ENCODE measurements at places on chromosomes 4 and X.

DNA sequence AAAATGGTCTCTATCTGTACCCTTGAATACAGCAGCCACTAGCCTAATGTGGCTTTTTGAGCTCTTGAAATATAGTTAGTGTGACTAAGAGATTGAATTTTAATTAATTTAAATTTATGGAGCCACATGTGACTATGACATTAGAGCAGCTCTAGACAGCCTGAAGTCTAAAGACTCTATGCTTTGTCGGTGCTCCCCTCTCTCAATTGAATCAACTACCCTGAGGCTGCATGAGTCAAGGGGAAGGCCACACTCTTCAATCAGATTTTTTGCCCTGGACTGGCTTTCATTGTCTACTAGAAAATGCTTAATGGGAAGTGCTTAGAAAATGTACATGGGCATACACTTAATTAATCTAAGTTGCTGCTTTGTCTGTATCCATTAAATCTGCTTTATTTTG lies 11.7 kb downstream of the TLR7 start:
- DNase-seq: no peak

DNA sequence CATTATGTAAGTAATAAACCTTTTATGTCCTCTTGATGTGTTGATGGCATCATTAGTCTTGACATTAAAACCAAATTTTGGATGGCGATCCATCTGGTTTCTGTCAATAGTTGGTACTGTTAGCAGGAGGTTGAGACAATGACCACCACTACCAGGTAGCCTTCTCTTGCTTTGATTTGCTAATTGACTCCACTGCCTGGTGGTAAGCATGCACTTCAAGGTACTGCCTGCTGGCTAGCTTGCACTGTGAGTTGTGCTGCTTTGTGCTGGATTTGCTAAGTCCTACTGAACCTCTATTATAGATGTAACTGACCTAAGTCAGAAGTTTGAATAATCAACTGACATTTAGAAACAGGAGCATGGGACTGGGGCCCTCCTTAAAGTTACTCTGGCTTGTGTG lies 46.3 kb downstream of the ATP1B4 start:
- no peak for DNase-seq

GRCh38 chr4:127015667-127016117 lies 617.1 kb upstream of the INTU start:
- DNase-seq: no peak

DNA sequence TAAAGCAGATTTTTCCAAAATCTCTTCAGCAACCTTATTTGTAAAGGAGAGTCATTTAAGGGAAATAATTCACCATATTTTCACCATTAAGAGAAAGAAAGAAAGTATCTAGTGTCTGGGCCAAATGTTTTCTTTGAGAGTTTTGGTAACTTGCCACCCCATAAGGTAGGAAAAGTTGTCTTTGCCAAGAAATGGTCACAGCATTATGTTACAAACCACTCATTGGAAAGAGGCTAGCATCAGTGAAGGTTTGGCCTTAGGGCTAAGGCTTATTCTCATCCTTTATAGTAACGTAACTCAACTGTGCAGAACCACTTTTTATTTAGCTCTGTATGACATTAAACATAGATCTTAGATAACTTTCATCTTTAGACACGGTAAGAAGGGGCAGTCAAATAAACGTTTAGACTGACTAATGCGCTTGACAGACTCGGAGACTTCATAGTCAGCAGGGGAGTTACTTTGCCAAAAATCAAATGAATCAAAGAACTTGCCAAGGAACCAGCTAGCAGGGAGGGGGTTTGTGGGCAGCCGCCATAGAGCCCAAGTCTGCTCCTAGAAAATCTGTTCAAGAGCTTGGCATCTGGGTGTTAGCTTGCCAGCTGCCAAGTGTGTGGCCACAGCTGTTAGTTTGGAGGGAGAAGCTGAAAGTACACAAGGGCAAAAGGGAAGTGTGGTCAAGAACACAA lies 182.8 kb upstream of the GRID2 start:
- no peak for DNase-seq

GRCh38 chr4:114807759-114808404 lies 209.3 kb downstream of the UGT8 start:
- no peak for DNase-seq

- no peak for DNase-seq
These were observed 76.5 kb upstream of the BOD1L1 start for GRCh38 chr4:13704035-13704434.

- DNase-seq: no peak
These were observed 21.6 kb upstream of the FGG start for GRCh38 chr4:154634058-154634457.

DNA sequence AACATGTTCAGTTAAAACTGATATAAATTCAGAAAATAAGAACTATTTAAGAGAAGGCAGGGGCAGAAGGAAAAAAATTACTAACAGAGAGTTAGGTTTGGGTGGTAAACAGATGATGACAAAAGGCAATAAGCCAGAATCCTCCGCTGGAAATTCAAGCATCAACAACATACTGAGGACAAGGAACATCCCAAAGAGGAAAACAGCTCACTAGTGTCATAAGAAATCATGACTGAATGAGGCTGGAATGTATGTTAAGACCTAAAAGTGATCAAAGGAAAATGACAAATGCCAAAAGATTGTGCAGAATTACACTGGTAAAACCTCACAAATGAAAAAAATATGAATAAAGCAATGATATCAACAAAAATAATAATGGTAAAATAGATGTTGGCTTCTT lies 88.4 kb downstream of the WDFY3 start:
- no peak for DNase-seq

DNA sequence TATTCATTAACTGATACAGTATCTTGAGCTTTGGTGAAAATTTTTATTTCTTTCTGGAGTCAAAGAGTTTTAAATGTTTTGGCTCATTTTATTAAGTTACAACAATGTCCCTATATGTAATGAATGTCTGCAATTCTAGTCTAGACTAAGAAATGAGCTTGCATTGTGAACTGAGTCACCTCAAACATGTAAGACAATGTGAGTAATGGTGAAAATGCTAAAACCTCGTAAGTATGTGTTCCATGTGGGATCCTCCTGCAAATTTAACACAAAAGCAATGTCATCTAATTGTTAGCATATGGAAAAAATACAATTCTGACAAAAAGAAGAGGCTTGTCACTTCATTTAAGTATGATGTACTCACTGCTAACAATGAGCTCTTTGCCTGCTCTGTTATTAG lies 480.5 kb upstream of the FSTL5 start:
- no peak for DNase-seq

DNA sequence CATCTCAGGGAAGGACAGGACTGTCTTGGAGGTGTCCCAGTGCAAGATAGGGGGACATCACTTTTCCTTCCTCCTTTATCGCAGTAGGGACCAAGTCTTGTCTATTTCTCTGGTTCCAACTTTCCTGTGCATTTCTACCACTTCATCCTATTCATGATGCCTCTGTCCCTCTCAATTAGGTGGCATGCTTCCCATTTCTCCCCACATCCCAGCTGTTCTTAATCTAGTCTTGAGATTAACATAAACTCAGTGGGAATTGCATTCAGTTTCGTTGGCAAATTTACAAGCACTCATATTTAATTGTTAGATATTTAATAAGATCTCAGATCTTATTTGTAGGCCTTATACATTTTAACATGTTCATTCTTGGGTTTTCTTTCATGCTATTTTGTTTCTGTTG lies 15.7 kb upstream of the ODAM start:
- no peak for DNase-seq

GRCh38 chrX:100358766-100359165 lies 51.3 kb downstream of the PCDH19 start:
- no peak for DNase-seq

DNA sequence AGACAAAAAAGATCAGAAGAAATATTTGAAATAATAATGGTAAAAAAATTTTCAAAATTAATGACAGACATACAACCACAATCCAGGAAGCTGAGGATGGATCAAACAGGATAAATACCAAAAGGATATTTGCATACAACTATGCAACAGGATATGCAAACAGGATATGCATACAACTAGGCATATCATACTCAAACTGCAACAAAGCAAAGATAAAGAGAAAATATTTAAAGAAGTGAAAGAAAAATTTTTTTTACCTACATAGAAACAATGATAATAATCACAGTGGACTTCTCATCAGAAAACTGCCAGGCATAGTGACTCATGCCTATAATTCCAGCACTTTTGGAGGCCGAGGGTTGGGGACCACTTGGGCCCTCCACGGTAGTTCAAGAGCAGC lies 11.3 kb upstream of the DHX15 start:
- no peak for DNase-seq

DNA sequence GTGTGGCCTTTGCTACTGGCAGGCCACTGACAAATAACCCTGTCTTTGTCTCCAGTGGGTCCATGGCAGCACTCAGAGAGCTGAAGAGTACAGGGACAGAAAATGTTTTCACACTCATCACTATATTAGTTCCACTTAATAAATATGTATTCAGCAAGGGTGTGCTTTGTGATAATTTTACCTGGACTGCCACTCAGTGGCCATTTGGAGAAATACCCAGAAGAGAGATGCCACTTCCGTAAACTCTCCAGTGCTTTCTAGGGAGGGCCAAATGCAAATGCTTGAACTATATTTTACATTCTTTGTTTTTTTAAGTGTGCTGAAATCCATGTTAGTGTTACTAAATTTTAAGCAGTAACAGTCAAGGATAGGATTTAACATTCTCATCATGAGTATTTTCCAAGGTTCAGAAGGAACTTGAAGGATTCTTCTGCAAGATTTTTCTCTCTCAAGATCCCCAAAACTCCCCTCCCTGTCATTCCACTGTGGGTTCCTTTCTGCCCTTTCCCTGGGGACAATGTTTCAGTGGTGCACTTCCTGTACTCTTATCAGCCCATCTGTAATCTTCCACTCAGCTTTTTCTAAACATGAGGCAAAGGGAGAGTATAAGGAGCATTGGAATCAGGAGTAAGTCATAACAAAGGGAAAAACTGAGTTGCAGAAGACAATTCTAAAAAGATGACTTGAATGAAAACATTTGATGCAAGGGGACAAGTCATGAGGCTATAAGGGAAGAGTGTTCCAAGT lies 46.0 kb downstream of the TFDP3 start:
- DNase-seq: no peak

GRCh38 chrX:153662266-153662665 lies 11.3 kb downstream of the PNCK start:
- peak; percentile 33 for DNase-seq

DNA sequence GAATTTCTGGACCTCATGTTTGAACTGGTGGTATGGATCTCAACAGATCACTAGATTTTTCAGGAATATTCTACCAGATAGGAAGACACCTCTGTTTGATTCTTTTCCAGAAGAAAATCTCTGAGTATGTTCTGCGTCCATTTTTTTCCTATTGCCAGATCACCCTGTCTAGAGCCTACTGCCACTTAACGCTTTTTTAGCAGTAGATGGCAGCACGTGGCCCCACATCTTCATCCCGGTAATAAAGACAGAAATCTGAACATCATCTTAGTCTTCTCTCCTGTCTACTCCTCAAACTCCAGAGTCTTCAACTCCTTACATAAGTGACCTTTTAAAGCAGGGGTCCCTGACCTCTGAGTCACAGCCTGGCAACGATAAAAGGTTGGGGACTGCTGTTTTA lies 184.7 kb downstream of the TMA16 start:
- no peak for DNase-seq

DNA sequence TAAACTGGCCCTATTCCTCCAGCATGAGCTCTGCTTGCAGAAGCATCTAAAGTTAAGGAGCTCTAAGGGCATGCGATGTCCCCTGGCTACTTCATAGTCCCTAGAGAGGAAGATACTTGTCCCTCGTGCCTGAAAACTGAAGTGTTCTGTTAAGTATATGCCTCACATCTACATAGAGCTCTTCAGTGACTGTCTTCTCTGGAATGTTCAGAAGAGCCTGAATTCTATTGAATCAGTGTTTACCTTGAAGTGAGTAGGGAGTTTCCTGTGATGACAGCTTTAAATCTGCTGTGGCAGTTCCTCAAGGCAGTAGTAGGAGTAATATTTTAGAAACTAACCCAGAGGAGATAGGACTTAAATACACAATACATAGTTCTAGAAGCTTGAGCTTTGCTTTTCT lies 111.2 kb downstream of the ZNF518B start:
- no peak for DNase-seq

DNA sequence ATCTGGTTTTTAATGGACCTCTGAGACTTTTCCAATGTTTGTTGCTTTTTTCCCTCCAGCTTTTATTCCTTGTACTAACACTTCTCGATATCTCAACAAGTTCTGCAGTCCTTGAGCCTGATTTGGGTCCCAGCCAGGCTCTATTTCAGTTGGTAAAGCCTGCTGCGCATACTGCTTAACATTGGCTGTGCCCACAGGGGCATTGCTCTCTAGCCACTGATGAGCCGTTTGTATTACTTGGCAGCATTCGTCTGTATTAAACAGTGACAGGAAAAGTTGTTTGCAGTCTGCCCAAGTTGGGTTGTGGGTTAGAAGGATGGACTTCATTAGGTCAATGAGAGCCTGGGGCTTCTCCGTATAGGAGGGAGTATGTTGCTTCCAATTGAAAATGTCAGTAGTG lies 59.6 kb upstream of the XAGE1B start:
- no peak for DNase-seq

DNA sequence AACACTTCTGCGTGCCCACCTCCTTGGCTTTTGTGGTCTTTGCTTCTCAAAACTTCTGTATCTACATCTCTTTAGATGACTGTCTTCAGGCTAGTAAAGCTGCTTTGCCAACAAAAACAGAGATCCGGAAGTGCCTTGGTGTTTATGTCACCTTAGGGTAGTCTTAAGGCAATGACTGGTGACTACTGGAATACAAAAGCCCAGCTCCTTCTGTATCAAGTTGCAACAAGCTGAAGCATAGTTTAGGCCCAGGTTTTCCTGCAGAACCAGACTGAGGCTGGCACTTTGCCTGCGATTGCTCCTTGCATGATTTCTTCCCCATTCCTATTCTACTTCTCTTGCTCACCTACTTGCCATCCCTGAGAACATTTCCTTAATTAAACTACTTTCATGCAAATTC lies 333.8 kb downstream of the DMD start:
- no peak for DNase-seq

GRCh38 chr4:176919631-176920030 lies 126.9 kb upstream of the VEGFC start:
- DNase-seq: no peak

- no peak for DNase-seq
These were observed 109.5 kb upstream of the MYOZ2 start for GRCh38 chr4:119025916-119026661.

GRCh38 chr4:128385683-128386304 lies 98.2 kb upstream of the PGRMC2 start:
- no peak for DNase-seq

DNA sequence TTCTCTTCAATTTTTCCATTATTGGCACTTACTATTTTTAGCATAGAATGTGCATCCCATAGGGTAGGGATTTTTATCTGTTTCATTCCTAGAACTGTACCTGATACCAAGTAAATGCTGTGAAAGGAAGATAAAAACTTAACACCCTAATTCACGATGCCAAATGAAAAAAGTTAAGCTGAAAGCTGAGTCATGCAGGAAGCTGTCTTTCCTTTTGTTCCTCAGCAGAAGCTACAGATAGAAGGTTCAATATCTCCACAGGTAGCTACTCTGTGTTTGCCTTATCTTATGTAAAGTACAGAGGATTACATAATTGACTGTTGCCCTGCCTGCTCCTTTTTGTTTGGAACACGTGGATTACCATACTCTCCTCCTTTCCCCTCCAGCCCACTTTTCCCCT lies 77.0 kb downstream of the LRP2BP start:
- DNase-seq: no peak

Data from stimulated activated CD8-positive, alpha-beta memory T cell treated with anti-CD3 and anti-CD28 coated beads, Interleukin-7, amount 100 ng/mL, for 4 hours (primary cell).